ENCODE measurements at places on chromosomes 16 and 17. TPM values are rescaled to one million over a fixed set of nuclear protein-coding genes. Genes with fewer than 3 reads are reported as not detected.

The NRN1L gene
- total RNA-seq, result 1.1 TPM

The TMEM98 gene
- total RNA-seq, result 2.2 TPM

The WWOX gene
- total RNA-seq, result 12.5 TPM

The TEKT1 gene
- total RNA-seq, result not detected

The KRTAP1-1 gene
- not detected for total RNA-seq

The CCL7 gene
- total RNA-seq, result 0.31 TPM

The SPNS3 gene
- 0.10 TPM for total RNA-seq

The OTOP2 gene
- total RNA-seq, result not detected

The KRT24 gene
- not detected for total RNA-seq

GRCh38 chr16:80463326-80463725 lies 77.5 kb upstream of the DYNLRB2 start:
- DNase-seq, result no peak

GRCh38 chr17:34401165-34401564 lies 38.1 kb upstream of the CCL1 start:
- DNase-seq, result no peak

GRCh38 chr16:55505333-55506015 lies 3.4 kb upstream of the LPCAT2 start:
- DNase-seq, result no peak

- DNase-seq, result no peak
Observed at GRCh38 chr16:53901408-53901807, 197.5 kb downstream of the FTO start.

GRCh38 chr16:2782583-2783351 lies 4.6 kb downstream of the PRSS33 start:
- DNase-seq, result no peak

DNA sequence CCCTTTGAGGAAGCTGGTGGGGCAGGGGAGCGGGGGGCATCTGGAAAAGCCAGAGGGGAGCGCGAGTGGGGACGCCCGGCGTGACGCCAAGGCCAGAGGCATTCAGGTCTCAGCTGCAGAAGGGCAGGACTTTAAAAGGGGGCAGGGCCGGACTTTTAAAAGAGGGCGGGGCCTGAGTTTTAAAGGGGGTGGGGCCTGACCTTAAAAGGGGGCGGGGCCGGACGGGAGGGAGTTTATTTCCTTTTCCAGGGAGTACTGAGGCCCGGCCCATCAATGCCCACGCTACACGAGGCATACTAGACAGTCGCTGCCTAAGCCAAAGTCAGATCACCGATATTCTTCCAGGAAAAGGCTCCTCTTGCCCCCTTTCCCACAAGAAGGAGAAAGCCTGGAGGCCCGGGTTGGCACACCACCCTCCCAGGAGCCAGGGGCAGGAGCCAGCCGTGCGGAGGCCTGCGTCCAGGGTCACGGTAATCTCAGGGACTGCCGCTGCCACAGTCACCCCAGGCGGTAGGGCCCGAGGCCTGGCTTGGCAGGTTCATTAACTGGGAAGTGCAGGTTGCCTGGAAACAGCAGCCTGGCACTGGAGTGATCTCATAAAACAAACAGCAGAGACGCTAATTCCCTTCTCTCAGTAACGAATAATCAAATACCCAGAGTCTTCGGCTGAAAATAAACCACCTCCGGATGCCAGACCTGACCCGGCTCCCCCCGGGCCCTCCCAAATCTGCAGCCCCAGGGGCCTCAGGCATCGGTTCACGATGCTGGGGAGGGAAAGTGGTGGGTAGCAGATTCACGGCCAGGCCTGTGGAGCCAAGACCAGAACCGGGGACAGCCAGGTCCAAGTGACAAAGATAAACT lies 90.7 kb downstream of the TIMM22 start:
- DNase-seq, result no peak

- no peak for DNase-seq
Observed at GRCh38 chr17:44827863-44828262, 2.2 kb downstream of the GJC1 start.

DNA sequence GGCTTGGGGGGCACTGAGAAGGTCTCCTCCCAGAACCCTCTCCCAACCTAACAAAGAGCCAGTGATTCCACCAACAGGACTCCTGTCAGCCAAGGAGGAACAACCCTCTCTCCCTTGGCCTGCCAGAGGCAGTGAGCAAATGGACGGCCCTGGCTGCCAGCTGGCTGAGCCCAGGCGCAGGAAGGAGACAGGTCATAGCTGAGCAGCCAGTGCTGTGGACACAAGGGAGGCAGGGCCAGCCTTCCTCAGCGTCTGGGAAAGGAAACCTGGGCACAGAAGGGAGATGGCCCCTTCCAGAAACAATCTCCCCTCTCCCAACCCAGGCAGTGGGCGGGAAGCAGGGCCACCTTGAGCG lies 2.1 kb downstream of the MPO start:
- no peak for DNase-seq

- no peak for DNase-seq
Observed at GRCh38 chr17:37826497-37827430, 81.9 kb upstream of the HNF1B start.

- no peak for DNase-seq
Observed at GRCh38 chr17:49349541-49349940, 12.5 kb downstream of the ZNF652 start.

DNA sequence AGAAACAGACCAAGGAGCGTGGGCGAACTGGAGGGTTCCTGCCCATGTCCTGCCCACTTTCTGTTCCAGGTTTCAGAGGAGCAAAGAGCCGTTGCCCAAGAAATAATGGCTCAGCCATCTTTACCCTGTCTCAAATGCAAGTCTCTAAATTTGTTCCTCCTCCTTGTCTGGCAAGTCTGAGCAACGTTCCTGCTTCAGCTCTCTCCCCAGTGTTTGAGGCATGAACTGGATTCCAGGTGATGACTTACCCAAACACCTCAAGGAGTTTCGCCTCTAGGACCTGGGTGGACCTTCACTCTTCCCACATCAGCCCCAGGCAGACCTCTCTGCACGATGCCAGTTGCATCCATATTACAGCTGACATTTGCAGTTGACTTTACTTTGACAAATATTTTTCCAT lies 521.9 kb upstream of the HSBP1 start:
- no peak for DNase-seq

GRCh38 chr16:77373726-77374125 lies 61.1 kb downstream of the ADAMTS18 start:
- DNase-seq, result no peak

DNA sequence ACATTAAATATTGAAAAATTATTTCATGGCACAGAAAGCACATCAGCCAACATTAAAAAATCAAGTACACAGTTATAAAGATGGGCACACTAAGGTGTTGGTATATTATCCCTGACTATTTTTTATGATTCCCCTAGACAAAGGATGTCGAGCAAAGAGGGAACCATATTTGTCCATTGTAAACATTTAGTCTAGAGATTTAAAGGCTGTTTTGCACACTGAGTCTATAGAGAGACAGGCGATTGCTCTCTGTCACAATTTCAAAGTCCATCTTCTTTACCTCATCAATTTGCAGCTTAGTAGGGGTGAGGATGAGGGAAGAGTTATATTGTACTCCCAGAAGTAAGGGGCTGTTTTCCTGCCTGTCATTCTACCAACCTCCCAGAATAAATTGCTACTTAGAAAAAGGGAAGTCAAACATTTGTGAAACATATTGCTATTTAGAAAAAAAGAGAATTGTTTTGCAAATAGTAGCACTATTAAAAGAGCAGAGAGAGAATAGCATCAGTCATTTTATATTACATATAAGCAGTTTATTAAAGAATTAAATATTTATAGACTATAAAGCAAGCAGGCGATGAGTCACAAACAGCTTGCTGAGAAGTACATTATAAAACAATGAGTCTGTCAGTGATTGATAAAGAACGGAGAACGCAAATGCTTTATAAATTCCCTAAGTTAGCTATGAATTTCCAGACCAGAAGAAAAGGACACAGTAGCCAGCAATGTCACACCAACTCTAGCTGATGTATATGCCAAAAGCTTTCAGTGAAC lies 270.6 kb upstream of the PMFBP1 start:
- DNase-seq, result no peak

DNA sequence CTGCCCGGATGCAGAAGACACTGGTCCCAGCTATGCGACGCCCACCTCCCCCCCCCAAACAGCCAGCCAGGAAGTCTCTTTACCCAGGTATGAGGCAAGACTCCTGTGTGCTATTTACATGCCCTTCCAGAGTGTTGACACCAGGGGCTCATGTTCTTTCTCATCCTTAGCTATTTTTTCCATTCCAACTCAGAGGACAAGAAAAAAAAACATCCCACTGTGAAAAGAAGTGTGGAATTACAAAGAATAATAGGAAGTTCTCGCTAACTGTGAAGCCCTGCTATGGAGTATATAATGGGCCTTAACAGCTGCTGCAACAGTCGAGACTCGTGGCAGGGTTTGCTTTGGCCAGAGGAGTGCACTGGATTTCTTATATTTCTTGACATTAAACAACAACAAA lies 584.9 kb downstream of the CDH13 start:
- no peak for DNase-seq

DNA sequence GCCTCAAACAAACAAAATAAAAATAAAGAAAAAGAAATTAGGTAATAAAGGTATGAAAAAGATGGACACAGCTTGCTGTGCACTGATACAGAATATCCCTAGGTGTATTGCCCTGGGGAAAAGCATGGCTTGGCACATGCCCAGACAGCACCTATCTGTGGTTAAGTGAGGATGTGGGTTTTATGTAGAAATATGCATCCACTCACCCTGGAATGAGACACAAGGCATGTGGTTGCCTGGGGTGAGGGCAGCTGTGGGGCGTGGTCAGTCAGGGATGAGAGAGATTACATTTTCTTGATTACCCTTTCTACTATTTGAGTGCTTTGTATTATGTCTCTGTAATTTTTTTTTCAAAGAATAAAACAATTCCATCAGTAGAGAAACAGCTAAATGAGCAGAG lies 6.9 kb downstream of the PLLP start:
- peak; percentile 68 for DNase-seq

DNA sequence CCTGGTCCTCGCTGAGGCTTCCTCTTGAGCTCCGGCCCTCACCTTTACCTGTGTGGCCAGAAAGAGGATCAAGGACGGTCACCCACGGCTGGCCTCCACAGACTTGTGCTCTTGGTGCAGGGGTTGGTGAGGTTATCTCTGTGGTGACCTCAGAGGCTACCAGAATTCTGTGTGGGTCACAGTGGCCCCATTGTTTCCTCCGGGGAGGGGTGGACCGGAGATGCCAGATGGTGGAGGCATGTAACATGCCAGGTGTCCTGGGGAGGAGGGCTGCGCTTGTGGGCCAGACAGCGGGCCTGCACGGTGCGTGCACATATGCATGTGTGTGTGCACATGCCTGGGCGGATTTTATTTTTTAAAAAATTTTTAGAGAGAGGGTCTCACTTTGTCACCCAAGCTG lies 6.3 kb downstream of the SGCA start:
- no peak for DNase-seq

DNA sequence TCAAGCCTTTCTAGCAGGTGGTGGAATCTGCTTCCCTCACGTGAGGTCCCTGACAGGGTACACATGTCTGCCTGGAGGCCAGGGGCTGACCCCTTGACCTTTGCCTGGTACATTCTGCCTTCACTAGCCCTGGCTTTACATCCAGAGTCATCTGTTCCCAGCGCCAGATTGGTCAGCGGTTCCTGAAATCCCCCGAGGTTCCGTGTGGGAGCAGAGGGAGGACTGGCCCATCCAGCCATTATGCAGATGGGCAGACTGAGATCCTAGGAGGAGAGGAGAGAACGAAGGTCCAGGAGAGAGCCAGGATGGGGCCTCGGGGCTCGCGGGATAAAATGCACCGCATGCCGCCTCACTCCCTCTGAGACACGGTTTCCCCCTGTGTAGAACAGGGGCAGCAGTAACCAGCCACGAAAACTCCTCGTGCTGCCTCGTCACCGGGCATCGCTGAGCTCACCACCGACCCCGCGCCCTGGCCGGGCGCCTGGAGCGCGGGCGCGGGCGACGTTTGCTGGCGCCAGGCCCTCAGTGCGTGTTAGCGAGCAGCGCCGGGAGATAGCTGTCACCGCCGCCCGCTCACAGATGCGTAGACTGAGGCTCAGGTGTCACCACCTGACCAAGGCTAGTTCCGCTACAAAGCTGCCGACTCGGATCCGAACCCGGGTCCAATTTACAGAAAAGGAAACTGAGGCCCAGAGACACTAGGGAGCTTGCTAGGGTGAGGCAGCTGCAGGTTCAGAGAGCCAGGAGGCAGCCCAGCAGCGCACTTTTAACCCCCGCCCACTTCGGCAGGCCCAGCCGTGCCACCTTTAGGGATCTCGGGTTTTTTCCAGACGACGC lies 811 bp upstream of the MAP2K3 start:
- no peak for DNase-seq

DNA sequence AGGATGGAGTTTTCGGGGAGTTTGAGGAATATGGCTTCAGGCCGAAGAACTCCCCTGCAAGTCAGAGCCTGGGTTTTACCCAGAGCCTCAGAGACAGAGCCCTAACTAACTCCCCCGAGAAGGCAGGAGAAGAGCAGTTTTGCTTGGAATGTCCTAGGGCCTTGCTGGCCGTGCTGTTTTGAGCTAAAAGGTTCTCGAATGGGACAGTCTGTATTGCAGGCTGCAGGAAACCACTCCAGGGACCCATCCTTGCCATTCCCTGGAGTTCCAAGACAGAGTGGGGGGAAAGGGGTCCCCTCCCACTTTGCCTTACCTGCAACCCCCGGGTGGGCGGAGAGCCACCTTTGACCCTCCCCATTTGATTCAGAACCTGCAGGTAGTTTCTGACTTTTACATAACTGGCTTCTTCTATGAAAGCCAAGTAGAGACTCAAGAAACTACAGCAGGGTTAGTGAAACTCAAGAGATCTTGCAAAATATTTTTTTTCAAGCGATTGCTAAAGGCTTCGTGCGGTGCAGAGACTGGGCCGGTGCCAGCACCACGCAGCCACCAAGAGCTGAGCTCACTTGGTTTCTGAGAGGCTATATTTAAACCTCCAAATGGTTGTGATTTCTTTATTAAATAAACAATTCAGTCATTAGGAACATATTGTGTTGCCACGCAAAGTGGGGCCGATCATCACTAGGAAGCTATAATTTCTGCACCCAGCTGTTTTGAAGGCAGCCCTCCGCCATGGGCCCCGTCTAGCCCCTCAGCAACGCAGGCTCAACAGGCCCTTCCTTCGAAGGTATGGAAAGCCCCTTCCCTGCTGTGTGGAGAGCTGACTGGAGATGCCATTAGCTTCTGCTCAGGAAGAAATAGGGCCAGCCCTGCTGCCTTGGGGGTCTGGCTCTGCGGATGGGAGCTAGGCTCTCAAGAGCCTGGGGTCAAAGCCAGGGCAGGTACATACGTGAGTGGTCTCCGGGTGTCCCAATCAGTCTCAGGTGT lies 223.0 kb downstream of the NTN1 start:
- DNase-seq, result no peak

- DNase-seq, result no peak
Observed at GRCh38 chr16:66620429-66620795, 15.9 kb downstream of the CMTM3 start.

Measured in Panc1 (cell line).